Osteoblast (primary cell): ENCODE measurements at places on chromosomes 16 and 17.

DNA sequence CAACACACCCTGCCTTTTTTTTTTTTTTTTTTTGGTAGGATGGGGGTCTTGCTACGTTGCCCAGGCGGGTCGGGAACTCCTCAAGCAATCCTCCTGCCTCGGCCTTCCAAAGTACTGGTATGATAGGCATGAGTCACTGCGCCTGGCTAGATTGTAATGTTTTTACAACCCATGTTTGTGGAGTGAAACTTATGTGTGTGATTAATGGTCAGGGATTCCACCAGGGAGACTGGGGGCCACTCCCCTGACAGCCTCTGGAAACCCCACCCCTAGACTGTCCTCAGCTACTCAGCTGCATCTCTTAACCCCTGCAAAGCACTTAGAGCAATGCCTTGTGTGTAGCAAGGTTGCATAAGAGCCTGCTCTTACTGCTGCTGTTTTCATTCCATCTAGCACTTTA lies 220.5 kb downstream of the PARN start:
- H3K27ac ChIP-seq = no peak overlapping the region
- DNase-seq = peak; percentile 93
- no peaks in the 10 kb centered on the region for H3K4me1 ChIP-seq
- no peaks in the 10 kb centered on the region for H3K36me3 ChIP-seq
- H3K4me3 ChIP-seq = no peak overlapping the region

DNA sequence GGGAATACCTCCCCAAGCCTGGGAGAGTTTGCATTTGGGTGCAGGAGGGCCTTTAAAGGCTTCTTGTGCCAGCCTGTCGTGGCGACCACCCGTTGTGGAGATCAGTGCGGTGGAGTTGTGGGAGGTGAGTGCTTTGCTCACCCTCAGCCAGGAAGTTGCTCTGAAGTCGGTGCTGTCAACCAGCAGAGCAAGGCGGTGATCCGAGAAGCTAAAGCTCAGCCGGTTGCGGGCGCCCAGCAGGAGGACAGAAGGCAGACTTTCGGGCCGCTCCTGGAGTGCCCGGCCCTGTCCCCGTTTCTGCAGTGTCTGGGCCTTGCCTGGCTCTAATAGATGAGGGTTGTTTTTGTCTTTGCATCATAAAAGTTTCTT lies 1.4 kb downstream of the UBE2I start:
- no peaks in the 10 kb centered on the region for H3K27me3 ChIP-seq
- H3K4me1 ChIP-seq = peaks cover 23% of the 10 kb centered on the region
- peak; percentile 92 for DNase-seq
- H3K4me3 ChIP-seq = peak overlapping the region; percentile 81

DNA sequence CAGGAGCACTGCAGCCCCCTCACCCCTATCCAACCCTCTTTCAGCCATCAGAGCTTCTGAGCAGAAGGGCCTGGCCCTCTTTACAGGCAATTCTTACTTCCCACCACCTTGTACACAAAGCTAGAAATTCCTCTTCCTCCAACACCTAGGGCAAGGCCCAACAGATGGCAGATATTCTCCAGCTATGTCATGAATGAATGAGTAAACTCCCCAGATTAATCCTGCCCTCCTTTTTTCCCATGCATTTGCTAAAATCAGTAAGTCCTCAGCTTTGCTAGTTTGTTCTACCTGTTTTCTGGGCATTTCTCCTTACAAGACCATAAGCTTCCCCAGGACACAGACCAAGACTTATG lies 20.4 kb upstream of the MRPS23 start:
- no peak overlapping the region for H3K4me3 ChIP-seq
- H3K27me3 ChIP-seq = no peaks in the 10 kb centered on the region
- peak; percentile 54 for DNase-seq
- H3K27ac ChIP-seq = peak overlapping the region; percentile 55
- peaks cover 37% of the 10 kb centered on the region for H3K36me3 ChIP-seq

- H3K36me3 ChIP-seq = peaks cover 15% of the 10 kb centered on the region
- DNase-seq = peak; percentile 92
These were observed 27.2 kb downstream of the CLEC16A start for GRCh38 chr16:10971560-10971961.

DNA sequence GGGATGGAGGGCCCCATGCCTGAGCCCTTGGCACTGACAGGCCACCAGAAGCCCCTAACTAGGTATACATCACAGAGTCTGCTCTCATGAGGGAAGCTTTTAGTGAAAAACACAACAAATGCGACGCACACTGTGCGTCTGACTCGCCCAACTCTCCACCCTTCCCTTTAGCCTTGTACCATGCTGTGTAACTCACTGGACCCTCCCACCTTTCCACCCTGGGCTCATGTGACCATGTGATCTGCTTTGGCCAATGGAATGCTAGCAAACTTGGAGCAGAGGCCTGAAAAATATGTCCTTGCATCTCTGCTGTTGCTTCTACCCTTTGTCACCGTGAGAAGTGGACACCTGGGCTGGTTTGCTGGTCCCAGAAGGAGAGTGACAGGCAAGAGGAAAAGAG lies 21.6 kb downstream of the TK2 start:
- H3K4me3 ChIP-seq = no peak overlapping the region
- H3K36me3 ChIP-seq = peaks cover 50% of the 10 kb centered on the region
- no peak overlapping the region for H3K27ac ChIP-seq
- H3K27me3 ChIP-seq = no peaks in the 10 kb centered on the region
- no peaks in the 10 kb centered on the region for H3K4me1 ChIP-seq

DNA sequence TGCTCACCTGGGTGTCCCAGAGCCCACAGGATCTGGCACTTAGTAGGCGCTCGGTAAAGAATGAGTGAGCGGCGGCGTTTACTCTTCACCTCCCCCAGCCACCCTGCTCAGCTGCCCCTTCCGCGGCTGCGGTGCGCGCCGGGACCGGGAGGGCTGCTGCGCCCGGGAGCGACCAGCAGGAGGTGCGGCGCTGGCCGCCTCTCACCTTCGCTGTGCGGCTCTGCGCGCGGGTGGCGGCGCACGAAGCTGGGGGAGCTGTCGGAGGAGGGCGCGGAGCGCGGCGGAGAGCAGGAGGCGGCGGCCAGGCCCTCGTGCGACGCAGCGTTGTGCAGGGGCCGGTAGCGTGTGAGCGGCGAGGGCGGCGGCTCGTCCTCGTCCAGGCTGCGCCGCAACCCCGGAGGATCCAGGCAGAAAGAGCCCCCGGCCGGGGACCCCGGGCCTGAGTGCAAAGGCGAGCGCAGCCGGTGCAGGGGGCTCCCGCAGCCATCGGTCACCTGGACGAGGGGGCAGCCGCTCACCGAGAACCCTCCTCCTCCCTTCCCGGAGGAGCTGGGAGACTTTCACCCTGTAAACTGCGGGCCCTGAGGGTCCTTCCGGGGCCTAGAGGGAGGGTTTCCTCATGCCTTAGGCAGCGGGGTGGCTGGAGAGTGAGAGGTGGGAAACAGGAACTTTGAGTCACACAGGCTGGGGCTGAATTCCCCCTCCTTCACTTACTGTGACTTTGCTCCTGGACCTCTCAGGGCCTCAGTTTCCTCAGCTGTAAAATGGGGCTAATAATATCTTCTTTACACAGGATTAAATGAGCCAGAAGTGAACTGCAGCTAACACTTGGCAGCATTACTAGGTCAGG lies 12.5 kb downstream of the SAMD14 start:
- peaks cover 6% of the 10 kb centered on the region for H3K27me3 ChIP-seq
- peaks cover 5% of the 10 kb centered on the region for H3K4me1 ChIP-seq
- H3K4me3 ChIP-seq = peak overlapping the region; percentile 45
- DNase-seq = peak; percentile 96
- H3K36me3 ChIP-seq = no peaks in the 10 kb centered on the region

DNA sequence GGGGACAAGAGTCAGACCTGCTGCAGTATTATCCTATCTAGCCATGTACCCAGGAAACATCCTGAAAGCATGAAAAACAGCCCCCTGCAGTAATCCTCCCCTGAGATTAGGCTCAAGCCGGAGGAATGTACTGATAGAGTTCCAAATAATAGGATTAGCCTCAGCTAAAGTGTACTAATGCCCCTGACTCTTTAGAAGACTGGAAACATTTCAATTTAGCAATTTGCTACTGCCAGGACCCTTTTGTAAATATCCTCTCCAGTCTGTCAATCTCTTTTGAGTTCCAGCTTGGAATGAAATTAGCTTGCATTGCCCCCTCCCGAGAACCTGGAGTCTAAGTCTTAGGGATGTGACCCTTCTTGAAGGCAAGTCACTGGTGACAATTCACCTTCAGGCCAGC lies 110.8 kb upstream of the DNAH9 start:
- H3K27ac ChIP-seq = no peak overlapping the region
- H3K4me1 ChIP-seq = no peaks in the 10 kb centered on the region
- no peaks in the 10 kb centered on the region for H3K27me3 ChIP-seq
- no peak overlapping the region for H3K4me3 ChIP-seq
- no peak for DNase-seq

GRCh38 chr17:29004081-29004692 lies 1.6 kb downstream of the SEZ6 start:
- no peak overlapping the region for H3K4me3 ChIP-seq
- peak; percentile 78 for DNase-seq
- peaks cover 6% of the 10 kb centered on the region for H3K4me1 ChIP-seq
- H3K36me3 ChIP-seq = no peaks in the 10 kb centered on the region
- H3K27me3 ChIP-seq = peaks cover 61% of the 10 kb centered on the region

DNA sequence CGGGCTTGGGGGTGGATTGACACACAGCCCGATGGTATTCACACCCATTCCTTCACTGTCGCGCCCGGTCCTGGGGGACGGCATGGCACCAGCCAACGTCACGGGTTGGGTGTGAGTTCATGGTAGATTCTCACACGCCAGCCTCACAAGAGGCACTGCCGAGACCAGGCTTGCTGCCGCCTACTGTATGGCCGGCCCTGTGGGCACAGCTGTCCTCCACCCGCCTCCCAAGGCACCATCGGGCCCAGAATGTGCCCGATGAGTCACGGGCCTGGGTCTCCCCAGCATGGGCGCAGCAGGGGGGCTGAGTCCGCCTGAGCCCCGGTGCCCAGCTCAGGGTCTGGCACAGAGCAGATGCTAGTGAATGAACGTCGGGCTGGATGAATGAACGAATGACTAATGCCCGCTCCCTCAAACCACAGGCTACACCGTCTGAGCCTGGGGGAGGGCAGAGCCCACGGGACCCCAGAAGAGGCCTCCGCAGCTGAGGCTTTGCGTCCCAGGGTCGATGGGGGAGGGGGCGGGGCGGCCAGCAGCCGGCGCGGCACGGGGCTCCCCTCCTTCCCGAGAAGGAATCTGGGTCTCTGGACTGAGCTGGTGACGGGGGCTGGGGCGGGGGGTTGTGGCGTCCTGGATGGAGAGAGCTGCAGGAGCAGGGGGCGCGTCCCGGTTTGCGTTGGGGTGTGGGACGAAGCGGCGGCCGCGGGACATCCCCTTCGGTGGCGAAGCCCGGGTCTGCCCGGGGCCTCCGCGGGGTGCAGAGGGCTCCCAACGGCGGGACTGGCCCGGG lies 829 bp downstream of the PITPNM3 start:
- H3K4me1 ChIP-seq = peaks cover 13% of the 10 kb centered on the region
- peak overlapping the region; percentile 73 for H3K4me3 ChIP-seq
- DNase-seq = peak; percentile 96

- no peak overlapping the region for H3K4me3 ChIP-seq
- no peak overlapping the region for H3K27ac ChIP-seq
- DNase-seq = no peak
These were observed 9.8 kb upstream of the SLC6A2 start for GRCh38 chr16:55645986-55646385.

DNA sequence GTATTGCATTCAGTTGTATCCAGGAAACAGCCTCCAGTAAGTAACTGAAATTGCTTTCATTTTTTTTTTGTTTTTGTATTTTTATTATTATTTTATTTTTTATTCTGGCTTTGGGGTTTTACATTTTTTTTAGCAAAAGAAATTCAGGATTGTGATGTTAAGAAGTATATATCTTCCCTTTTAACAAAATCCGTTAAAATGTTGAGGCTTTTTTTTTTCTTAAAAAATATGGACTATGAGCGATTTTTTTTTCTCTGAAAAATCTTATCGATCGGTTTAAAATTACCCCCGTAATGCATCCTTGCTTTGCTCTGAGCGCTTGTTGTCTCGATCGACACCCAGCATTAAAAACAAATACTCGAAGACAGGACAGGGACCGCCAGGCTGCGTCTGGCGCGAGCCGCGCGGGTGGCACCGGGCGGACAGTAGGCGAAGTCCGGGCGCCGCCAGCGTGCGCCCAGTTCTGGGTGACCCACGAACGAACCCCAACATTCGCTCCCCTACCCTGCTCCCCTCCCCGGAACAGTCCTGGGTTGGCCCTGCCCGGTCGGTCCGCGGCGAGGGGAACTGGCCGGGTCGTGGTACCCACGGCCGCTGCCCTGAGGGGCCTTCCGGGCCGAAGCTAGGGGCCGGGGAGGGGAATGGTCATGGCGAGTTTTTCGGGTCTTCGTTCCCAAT lies 482 bp downstream of the BAHCC1 start:
- no peaks in the 10 kb centered on the region for H3K36me3 ChIP-seq
- H3K27me3 ChIP-seq = no peaks in the 10 kb centered on the region
- H3K27ac ChIP-seq = peak overlapping the region; percentile 86
- DNase-seq = peak; percentile 87
- peak overlapping the region; percentile 84 for H3K4me3 ChIP-seq

- peaks cover 27% of the 10 kb centered on the region for H3K36me3 ChIP-seq
- peaks cover 17% of the 10 kb centered on the region for H3K4me1 ChIP-seq
- H3K4me3 ChIP-seq = no peak overlapping the region
- DNase-seq = peak; percentile 69
These were observed 5.3 kb downstream of the OSGIN1 start for GRCh38 chr16:83958137-83958845.

GRCh38 chr17:19686400-19687090 lies 29.8 kb downstream of the SLC47A2 start:
- peaks cover 2% of the 10 kb centered on the region for H3K4me1 ChIP-seq
- H3K27ac ChIP-seq = no peak overlapping the region
- H3K27me3 ChIP-seq = no peaks in the 10 kb centered on the region

DNA sequence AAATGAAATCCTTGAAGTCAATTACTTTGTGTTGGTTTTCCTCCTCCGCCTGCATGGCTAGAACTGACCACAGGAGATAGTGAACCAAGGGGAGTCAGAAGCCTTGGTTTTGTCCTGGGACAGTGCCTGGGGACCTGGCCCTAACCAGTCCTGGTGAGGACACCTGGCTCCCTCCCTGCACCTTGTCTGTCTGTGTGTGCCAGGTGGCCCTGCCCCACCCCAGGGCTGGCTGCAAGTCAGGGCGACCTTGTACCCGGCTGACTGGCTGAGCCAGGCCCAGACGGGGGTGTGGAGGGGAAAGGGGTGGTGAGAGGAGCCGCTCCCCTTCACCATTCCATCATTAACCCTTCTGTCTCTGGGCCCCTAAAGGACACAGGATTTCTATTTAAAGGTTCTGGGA lies 3.4 kb downstream of the RAPGEFL1 start:
- no peak for DNase-seq
- H3K27me3 ChIP-seq = no peaks in the 10 kb centered on the region
- no peaks in the 10 kb centered on the region for H3K36me3 ChIP-seq
- H3K4me3 ChIP-seq = no peak overlapping the region
- peaks cover 17% of the 10 kb centered on the region for H3K4me1 ChIP-seq
- H3K27ac ChIP-seq = peak overlapping the region; percentile 20
